ENCODE measurements at places on chromosomes 6 and 20.

- DNase-seq, result no peak
Measured at GRCh38 chr6:9408402-9409117, 973.2 kb upstream of the SLC35B3 start.

DNA sequence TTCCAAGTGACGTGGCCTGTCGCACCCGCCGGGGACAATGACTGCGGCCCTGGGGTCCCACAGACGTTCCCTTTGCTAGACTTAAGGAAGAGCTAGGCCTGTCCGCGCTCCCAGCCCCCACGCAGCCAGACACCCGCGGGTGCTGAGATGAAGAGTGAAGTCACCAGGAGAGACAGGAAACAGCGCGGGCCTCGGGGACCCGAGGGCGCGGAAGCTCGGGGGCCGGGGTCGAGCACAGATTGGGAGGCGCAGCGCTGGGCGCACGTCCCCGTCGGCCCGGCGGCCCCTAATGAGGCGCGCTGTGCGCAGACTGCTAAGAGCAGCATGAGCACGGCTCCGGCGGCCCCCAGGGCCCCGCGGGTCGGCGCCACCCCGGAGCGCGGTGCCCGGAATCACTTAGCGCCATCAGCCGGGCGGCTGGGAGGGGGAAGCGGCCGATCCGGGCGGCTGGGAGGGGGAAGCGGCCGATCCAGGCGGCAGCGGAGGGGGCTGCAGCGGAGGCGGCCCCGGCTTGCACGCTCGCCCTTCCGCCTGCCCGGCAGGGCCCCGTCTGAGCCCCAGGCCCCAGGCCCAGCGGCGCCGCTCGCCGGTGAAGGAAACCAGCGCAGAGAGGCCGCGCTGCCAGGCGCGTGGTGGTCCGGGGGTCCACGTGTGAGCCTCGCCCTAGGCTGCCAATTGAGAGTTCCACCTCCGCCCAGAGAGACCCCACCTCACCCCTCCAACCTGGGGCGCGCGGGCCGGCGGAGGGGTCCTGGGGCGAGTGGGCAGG lies 8.3 kb upstream of the AVP start:
- DNase-seq, result peak; percentile 56

GRCh38 chr6:89353702-89354392 lies 1.3 kb upstream of the UBE2J1 start:
- DNase-seq, result no peak

- no peak for DNase-seq
Measured at GRCh38 chr20:32327087-32327681, 30.9 kb upstream of the ASXL1 start.

DNA sequence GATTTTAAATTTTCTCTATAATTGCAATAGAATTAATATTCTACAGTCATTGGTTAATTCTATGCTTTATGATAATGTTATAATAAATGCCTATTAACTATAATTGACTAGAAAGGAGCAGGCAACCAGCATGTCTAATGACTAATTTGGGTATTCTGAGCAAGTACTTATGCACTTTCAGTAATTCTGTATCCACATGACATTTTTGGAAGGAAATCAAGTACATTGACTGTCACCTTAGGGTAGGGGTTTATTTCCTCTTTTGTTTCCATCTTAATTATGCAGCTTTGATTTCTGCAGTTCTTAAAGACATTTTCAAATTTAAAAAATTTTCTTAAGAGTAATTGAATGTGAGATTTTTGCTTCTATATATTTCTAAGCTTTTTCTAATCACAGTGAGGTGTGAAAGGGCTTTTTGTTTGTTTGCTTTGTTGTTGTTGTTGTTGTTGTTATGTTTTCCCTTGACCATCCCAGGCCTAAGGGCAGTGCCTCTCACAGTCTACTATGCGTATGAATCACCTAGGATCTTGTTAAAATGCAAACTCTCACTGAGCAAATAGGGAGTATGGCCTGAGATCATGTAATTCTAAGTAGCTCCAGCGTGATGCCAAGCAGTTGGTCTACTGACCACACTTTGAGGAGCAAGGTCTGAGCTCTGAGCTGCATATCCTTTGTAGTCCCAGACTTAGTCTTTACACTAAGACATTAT lies 467.1 kb upstream of the RNF217 start:
- DNase-seq, result no peak

DNA sequence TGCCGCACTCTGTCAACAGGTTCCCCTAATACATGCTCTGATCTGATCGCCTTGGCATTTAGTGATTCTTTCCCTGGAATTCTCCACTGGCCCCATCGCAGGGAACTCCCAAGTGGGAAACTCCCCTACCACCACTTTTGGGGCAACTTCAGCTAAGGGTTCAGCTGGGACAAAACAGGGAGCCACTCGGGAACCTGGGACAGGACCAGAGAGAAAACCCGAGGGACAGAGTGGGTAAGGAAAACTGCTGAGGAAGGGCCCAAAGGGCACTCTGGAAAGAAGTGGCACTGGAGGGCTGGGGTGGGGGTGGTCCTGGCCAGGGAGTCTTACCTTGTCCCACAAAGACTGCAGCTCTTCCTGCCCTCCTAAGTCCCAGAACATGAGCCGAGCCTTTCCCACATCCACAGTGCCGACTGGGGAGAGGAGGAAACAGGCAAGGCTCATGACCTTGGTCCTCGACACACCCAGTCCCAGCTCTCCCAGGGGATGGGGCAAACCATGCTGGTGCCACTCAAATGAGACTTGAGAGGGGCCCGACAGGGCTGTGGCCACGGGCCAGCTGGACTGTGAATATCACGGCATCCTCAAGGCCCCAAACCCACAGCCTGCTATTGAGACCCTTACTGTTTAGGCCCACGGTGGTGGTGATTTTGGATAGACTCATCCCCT lies 1.6 kb downstream of the ARFRP1 start:
- no peak for DNase-seq

- DNase-seq, result no peak
Measured at GRCh38 chr20:21101453-21101931, 4.7 kb downstream of the LINC00237 start.

GRCh38 chr6:161035182-161035980 lies 43.8 kb downstream of the MAP3K4 start:
- no peak for DNase-seq

GRCh38 chr6:7512320-7512719 lies 29.2 kb upstream of the DSP start:
- no peak for DNase-seq

- DNase-seq, result no peak
Measured at GRCh38 chr6:57263739-57264138, 41.6 kb upstream of the RAB23 start.

DNA sequence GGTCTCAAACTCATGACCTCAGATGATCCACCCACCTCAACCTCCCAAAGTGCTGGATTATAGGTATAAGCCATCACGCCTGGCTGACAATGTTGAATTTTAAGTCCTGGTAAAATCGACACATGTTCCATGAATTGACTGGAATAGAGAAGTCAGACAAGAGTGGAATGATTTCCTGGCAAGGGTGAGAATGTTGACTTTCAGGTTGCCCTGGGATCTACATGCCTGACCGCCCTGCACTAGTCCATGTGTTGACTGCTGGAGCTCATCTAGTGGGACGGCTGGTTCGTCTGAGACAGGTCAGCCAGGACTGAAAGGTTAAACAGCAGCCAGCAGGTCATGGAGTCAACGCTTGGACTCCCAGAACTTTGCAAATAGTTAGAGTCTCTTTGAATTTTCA lies 88.8 kb downstream of the SASH1 start:
- DNase-seq, result no peak

DNA sequence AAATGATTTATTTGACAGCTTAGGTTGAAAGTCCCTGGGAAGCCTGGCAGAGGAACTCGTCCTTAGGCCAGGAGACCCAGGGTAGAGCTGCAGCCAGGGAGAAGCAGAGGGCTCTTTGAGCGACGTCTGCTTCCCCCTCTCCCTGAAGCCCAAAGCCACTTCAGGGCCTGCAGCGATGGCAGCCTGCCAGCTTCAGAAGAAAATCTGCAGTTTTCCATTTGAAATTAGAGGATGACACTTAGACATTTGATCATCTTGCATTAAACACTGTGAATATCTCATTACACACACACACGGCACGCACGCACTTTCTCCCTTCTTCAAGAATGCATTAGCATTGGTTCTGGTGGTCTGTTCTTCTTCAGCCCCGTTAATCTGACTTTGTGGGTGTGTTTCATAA lies 96.5 kb downstream of the PLEKHG1 start:
- no peak for DNase-seq

DNA sequence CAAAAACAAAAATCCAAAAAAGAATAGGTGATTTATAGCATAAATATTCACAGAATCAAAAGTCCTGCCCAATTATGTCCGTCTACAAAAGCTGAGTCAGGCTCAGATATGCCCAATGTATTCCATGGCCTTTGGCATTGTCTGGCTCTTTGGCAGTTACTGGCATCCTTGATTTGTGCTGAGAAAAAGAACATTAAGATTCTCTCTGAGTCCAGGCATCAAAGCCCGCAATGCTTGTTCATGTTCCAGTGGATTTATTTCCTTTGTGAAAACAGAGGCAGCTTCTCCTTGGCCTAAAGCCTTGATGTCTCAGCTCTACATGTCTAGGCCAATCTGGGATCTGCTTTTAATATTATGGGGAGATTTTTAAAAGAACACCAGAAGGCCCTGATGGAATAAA lies 76.1 kb upstream of the SLC4A11 start:
- no peak for DNase-seq

DNA sequence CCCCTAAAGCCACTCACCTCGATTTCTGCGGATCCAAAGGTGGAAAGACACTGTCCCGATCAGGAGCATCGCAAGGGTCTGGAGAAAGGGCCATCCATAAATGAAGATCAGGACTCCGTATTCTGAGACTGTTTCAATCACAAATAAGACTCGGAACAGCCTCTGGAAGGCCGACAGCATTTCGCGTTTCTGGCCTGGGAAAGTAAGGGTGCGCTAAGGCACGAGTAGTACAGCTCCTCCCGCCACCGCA lies 44.6 kb downstream of the DPPA5 start:
- DNase-seq, result no peak

DNA sequence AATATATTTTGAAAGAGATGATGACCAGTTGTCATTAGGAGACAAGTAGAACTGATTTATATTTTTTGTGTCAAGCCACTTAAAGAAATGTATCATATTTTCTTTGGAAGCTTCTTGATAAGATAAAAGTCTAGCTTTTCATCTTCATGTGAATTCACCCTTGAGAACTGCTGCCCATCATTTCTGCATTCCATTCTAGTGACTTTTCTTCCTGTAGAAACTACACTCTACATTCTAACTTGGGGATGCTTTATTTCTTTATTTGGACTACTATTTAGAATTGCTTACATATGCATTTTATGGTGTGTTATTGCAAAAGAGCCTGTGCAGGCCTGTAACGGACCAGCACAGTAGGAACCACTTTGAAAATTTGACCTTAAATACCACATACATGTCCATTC lies 335.0 kb upstream of the KCNQ5 start:
- DNase-seq, result no peak

DNA sequence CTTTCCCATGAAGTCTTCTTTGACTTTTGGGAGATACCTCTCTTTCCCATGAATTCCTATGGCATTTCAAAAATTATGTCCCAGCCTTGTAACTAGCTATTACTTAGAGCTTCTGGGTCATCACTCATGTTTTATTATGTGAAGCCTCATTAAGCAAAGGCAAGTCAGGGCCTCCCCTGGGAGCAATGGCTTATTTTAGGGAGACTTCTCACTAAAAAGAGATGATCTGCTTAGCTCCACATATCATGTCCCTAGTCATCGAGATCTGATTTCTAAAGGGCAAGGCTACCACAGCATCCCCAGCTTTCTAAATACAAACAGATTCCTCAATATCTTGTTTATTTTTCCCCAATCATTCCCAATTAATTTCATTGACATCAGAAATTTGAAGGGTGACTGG lies 154.0 kb upstream of the MANEA start:
- no peak for DNase-seq

GRCh38 chr20:32312718-32313424 lies 35.4 kb downstream of the KIF3B start:
- DNase-seq, result no peak

DNA sequence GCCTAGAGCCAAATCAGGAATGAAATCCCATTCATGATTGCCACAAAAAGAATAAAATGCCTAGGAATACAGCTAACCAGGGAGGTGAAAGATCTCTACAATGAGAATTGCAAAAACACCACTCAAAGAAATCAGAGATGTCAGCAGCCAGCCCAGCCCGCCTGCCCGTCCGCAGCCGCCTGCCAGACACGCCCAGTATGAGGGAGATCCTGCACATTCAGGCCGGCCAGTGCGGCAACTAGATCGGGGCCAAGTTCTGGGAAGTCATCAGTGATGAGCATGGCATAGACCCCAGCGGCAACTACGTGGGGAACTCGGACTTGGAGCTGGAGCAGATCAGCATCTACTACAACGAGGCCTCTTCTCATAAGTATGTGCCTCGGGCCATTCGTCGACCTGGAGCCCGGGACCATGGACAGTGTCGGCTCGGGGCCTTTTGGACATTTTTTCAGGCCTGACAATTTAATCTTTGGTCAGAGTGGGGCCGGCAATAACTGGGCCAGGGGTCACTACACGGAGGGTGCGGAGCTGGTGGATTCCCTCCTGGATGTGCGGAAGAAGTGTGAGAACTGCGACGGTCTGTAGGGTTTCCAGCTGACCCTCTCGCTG lies 13.4 kb downstream of the GABRR2 start:
- DNase-seq, result no peak

DNA sequence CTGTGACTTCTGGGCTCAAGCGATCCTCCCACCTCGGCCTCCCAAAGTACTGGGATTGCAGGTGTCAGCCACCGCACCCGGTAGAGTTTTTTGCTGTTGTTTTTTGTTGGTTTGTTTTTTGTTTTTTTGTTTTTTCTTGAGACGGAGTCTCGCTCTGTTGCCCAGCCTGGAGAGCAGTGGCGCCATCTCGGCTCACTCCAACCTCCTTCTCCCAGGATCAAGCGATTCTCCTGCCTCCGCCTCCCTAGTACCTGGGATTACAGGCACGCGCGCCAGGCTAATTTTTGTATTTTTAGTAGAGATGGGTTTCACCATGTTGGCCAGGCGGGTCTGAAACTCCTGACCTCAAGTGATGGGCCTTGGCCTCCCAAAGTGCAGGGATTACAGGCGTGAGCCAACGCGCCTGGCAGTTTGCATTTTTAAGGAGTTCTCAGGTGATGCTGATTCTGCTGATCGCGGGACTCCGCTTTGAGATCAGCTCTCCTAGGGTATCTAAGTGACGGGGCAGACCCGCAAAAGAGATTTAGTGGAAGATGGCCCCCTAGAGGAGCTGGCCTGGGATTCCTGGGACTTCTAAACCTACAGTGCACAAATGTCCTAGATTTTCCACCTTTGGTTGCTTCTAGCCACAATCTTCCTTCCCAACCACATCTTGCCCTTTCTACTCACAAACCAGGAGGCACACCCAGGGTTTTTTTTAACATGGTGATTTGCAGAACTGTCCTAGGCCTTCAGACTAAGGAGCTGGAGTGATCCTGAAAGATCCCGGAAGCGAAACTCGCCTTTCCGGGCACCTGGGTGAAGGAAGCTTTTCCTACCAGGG lies 45.2 kb downstream of the DPPA5 start:
- DNase-seq, result no peak

- no peak for DNase-seq
Measured at GRCh38 chr20:49286689-49287551, 9.1 kb upstream of the ZNFX1 start.

- no peak for DNase-seq
Measured at GRCh38 chr6:105794870-105795269, 291.3 kb upstream of the PRDM1 start.

Measured in activated naive CD4-positive, alpha-beta T cell (primary cell).